Dermis microvascular lymphatic vessel endothelial cell (primary cell): ENCODE measurements at places on chromosomes 2 and 18.

DNA sequence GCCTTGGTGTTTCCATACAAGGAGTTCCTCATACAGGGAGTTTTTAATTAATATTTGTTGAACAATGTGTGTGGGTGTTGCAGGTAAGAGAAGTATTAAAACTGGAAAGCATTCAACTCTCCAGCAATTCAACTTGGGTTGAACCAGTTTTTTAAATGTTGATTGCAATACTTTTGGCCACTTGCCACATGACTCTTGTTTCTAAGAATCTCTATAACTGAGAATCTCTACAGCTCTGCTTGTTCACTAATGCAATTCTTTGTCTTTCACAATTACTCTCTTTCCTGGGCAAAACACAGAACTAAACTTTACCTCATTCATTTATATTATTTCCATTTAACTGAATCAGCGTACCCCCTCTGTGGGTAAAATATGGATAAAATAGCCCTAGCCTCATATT is 429.4 kb downstream of the ARHGAP15 start:
- no peak for DNase-seq

DNA sequence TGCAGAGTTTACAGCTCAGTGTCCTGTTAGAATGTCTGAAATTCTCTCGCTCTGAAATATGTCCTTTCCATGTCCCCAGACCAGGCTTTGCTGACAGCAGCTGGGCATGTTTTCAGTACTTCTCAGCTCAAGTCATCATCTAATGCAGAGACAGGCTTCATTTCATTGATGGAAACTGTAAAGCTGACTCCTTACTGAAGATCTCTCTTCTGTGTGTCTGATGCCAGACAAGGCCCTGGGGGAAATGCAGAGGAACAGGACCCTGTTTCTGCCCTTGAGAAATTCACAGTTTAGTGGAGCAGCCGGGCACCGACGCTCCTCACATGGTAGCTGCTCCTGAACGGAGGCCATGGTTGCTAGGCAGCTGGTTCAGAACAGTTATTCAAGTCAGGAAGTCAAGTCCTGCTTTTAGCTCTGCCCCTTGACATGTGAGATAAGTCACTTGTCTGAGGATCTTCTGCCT is 24.6 kb upstream of the FZD7 start:
- no peak for DNase-seq

DNA sequence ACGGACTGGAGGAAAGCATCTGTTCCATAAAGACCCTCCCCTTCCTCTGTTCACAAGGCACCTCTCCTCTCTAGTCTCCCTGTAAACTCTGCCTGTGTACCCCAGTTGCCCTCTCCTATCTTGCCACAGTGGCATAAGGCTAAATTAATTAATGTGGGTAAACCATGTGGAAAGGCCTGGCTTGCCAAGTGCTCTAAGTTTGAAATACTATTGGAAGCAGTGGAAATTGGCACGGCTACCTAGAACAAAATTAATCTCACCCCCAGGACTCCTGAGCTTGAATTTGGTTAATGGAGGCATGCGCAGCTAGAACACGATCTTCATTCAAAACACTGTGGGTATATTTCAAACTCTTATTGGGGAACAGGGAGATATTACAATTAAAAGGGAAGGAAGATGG is 19.2 kb upstream of the SLC14A2 start:
- DNase-seq, result no peak

- DNase-seq, result no peak
Observed at GRCh38 chr18:42185486-42185885, 230.5 kb downstream of the PIK3C3 start.

- DNase-seq, result no peak
Observed at GRCh38 chr2:1674766-1675397, 69.4 kb downstream of the PXDN start.

- peak; percentile 82 for DNase-seq
Observed at GRCh38 chr2:205682239-205682970, at the start of gene NRP2. Gene NRP2, plus strand, starts transcription at chr2:205682501. Its CDS starts 790 bp downstream, at chr2:205683291.

GRCh38 chr18:79400091-79400590 is 4.4 kb downstream of the NFATC1 start:
- DNase-seq, result no peak

DNA sequence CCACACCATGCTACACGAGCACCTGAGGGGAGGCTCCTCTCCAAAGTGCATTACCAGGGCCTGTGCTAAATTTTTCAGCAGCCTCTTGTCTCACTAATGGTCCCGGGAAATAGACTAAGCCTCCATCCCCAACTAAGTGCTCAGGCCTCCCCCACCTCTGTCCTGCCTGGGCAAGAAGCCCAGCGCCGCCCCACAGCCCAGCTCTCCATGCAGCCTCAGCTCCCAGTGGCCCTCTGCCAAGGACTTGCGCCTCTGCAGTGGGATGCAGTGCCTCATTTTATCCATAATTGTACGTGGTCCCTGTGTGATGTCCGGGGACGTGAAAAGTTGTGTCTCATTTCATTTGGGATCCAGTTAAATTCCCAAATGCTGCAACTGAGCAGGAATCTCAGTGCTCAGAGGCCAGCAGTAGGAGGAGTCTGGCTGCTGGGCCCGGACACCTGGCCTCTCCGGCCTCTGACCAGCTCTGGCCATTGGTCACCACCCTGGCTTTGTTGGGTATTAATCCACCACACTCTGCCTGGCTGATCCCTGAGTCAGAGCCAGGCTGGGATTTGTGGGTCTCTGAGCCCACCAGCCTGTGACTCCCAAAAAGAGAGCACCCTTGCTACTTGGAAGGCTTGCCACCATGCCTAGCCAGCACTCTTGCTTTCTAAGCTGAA is 11.4 kb upstream of the STEAP3 start:
- DNase-seq, result no peak

DNA sequence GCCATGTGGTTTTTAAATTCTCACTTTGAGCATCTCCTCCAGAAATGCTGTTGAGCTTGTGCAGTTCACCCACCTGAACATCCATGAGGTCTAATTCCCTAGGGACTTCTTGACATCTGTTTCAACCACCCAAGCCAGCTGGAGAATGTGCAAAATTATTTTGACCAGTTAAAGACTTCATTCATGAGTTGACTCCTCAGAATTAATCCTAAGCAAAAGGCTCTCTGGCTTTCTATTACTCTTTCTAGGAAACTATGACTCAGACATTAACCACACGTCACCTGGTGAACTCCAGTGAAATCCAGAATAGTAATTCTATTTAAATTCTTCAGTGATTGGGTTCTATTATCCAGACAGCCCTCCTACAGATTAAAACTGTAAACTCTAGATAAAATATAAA is 247.5 kb downstream of the NBAS start:
- DNase-seq, result peak; percentile 7

DNA sequence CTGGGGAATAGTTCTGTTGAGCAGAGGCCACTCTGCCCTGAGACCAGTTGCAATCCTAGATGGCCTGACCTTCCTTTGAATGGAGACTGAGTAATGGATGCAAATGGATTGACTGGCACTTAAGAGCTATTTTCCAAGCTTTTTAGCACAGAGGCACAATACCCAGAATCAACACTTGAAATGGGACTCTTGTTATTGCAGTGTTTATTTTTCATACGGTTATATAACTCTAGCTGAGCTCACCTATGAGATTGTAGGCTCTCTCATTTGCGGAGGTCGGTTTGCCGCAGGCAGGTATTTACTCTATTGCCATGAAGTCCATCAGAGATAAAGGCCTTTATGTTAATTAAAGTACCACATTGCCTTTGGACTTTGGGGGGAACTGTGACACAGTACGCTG is 422.3 kb upstream of the CELF4 start:
- no peak for DNase-seq

GRCh38 chr2:119728421-119728820 is 31.3 kb upstream of the PTPN4 start:
- no peak for DNase-seq

GRCh38 chr18:23716516-23716915 is 27.3 kb downstream of the LAMA3 start:
- peak; percentile 37 for DNase-seq

GRCh38 chr2:179239195-179239594 is 25.4 kb downstream of the SESTD1 start:
- DNase-seq, result no peak

DNA sequence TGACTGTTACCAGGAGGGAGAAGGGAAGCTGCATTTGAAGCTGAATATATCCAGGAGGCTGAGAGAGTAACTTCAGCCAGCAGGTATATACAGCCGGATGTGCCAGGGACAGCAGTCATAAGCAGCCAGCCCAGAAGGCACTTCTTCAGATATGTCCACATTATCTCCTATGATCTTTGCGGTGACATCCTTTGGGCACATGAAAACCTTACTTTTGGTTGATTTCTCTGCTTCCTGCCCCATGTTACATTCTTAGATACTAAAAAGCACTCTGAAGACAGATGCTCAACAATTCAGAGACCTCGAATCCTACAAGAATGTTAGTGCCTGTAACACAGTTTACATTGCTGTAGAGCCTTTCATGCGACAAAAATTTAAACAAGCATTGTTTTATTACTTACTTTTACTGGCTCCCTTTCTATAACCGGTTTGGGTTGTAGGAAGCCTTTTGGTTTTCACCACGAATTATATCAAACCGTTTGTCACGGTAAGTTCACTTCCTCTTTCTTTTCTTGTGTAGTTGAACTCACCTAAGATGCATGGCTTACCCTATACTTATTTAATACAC is 50.3 kb upstream of the TLK1 start:
- DNase-seq, result no peak

- DNase-seq, result no peak
Observed at GRCh38 chr2:11058129-11058528, 97.1 kb upstream of the SLC66A3 start.

GRCh38 chr18:63373161-63373560 is 6.2 kb upstream of the KDSR start:
- no peak for DNase-seq

- DNase-seq, result no peak
Observed at GRCh38 chr2:188875104-188875503, 99.1 kb upstream of the COL3A1 start.

DNA sequence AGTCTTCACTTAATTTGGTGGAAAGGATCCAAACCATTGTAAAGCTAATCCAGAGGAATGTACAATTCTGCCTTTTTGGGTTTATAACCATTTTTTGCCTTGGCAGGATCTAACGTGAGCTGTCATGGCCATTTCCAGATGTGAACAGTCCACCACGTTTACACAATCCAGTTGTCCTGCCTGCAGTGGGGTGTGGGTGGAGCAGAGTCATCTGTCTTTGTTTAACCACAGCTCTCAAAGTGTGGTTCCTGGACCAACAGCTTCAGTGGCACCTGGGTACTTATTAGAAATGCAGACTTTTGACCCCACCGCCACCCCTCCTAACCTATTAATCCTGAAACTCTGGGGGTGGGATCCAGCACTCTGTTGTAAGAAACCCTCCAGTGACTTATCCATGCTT is 35.9 kb downstream of the FHOD3 start:
- DNase-seq, result no peak

- peak; percentile 49 for DNase-seq
Observed at GRCh38 chr18:66616523-66616983, 12.7 kb upstream of the CDH19 start.

DNA sequence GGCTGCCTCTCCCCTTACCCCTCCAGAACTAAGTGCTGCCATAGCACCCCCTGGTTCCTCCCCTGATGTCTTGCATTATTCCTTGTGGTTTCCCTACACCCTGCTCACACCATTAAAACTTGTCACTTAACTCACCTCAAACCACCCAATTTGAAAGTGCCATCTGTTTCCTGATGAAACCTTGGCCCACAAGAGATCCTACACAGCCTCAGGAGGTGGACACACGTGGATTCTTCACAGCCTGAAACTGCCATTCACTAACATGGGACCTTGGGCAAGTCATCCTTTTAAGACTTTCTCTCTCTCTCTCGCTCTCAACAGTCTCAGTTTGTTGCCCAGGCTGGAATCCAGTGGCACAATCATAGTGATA is 27.5 kb upstream of the FAM124B start:
- DNase-seq, result no peak

DNA sequence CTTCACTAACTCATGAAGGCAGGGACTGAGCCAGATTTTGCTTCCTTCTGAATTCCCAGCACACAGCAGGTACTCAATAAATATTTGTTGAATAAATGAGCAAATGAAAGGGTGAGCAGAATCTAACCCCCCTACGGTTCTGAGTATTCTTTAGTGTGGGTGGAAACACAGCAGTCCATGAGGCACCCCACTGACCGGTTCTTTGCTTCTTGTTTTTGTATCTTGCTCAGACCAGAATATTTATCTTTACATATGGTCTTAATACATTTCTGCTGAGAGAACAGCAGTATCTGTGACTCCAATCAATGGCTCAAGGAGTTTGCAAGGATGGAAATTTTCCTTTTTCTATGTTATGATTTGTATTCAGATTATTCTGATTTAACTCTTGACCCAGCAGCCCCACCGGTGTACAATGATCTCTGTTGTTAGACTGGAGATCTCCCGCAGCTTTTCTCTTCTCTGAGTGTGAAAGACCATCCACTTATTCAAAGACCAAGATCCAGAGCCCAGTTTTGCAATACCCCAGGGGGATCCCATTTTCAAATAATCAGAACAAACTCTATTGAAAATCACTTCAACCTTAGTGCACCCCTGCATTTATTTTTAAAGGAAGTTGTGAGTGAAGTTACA is 506.5 kb upstream of the TNP1 start:
- no peak for DNase-seq

- no peak for DNase-seq
Observed at GRCh38 chr2:9578467-9579235, 23.0 kb upstream of the ADAM17 start.

GRCh38 chr2:151833984-151834383 is 5.8 kb upstream of the ARL5A start:
- no peak for DNase-seq

DNA sequence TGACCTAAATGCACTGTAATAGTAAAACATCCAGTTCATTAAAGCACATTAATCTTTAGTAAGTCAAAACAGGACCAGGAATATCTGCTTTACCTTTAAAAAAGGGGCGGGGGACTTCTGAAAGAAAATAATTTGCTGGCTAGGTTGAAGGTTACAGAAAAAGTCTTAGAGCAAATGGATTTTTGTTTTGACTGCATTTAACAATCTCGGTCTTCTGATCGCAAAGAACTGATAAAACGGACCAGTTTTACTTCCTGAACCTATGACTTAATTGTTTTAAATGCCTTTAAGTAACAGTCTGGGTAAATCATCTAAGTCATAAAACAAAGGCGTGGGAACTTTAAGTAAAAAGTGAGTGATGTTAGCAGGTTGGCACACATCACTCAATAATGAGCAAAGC is 783 bp downstream of the BUB1 start:
- no peak for DNase-seq

DNA sequence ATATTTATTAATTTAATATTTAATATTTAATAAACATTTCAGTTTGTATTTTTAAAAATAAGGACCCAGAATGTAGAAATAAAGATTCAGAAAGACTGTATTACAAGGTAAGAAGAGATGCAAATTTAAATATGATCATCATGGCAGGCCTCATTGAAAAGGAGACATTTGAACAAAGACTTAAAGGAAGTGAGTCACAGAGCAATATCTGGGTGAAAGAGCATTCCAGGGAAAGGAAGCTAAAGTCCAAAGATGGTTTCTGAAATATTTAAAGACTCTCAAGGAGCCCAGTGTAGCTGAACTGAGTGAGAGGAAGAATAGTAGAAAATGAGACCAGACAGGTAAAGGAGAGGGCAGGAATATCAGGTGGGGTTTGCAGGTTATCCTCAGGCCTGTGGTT is 5.9 kb downstream of the SCYGR4 start:
- DNase-seq, result no peak
